ENCODE measurements at places on chromosomes 7 and 10.

- peak; percentile 57 for DNase-seq
Measured at GRCh38 chr10:101781984-101782810, 1.0 kb downstream of the NPM3 start.

DNA sequence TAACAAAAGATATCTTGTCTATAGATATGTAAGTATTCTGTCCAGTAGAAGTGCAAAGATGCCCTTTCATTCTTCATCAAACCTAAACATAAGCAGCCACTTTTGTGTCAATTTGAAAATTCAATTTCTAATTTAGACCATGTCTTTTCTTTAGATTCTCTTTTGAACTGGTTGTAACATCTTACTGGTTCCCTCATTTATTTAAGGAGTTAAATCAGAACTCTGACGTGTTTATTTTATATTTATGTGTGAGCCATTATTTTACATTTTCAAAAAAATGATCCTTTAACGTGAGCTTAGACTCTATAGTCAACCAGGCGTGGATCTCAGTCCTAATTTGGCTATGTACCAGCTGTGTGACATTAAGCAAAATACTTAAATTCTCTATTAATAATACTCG is 74.0 kb upstream of the PHYHIPL start:
- DNase-seq, result no peak

DNA sequence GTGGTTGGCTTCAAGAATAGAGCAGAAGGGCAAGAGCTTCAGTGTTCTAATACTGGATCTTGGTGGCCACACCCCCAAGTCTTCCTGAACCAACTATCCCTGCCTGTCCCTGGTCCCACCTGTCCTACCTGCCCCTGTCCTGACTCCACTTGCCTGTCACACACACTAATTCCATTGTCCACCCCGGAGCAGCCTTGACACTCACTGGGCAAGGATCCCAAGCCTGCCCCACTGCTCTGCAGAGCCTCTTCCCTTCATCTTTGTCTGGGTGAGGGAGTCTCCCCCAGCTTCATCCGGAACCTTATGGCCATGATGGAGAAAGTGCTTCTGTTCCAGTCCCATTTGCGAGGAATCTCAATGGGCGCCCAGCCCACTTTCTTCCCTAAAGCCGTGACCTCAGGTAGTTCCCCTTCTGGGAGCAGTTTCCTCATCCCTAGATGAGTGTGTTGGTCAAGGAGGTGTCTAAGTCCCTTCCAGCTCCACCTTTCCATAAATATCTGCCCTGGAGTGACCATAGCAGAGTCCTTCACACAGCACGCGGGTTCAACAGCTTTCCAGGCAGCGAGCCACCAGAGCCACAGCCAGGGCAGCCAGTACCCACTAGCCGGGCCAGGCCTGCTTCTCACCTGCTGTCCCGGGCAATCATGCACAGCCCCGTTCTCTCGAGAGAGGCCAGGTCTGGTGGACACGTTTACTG is 61.5 kb downstream of the VIPR2 start:
- DNase-seq, result no peak

DNA sequence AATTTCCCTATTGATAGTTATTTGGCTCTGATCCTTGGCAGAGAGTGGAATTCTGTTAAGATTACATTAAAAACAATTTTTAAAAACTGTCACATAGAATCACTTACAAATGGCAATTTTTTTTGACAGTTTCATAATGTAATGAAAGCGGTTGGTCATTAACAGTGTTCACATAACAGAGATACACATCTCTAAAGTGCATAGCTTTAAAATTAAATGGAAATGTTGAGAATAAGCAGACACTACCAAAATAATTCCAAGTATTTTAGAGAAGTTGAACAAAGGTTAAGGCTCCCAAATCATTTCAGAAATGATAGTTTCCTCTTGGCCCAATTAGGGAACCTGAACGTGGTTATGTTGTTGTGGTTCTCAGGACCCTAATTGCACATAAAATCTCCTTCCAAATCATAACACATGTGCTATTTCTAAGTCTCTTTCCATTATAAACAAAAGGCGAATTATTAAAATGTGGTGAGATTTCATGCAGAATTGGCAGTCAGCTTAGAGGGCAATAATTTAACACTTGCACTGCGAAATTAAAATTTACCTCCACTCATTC is 528.9 kb upstream of the FZD8 start:
- no peak for DNase-seq

DNA sequence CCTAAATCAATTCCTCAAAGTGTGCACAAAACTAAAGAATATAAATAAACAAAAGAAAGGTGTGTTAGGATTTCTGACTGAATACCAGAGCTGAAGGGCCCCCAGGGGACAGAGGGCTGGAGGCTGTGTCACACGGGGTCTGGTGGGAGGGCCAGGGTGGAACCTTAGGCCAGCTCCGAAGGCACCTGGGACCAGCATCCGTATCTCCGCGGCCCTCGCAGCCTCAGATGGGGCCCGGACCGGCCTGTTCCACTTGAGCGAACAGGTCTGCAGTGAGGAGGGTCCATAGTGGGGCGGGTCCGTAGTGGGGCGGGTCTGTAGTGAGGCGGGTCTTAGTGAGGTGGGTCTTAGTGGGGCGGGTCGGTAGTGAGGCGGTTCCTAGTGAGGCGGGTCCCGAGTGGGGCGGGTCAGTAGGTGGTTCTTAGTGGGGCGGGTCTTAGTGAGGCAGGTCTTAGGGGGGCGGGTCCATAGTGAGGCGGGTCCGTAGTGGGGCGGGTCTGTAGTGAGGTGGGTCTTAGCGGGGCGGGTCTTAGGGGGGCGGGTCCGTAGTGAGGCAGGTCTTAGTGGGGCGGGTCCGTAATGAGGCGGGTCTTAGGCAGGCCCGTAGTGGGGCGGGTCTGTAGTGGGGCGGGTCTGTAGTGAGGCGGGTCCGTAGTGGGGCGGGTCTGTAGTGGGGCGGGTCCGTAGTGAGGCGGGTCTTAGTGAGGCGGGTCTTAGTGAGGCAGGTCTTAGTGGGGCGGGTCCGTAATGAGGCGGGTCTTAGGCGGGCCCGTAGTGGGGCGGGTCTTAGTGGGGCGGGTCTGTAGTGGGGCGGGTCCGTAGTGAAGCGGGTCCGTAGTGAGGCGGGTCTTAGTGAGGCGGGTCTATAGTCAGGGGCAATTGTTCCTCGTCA is 15.1 kb downstream of the GPR146 start:
- no peak for DNase-seq
